Muscle of leg (tissue), 16 donors: ENCODE measurements at places on chromosomes 4 and X. TPM values are rescaled to one million over a fixed set of nuclear protein-coding genes. Genes with fewer than 3 reads are reported as not detected.

- H3K4me3 ChIP-seq, result no peak overlapping the region
- no peak overlapping the region for H3K27ac ChIP-seq
- H3K4me1 ChIP-seq, result no peaks in the 10 kb centered on the region
- H3K27me3 ChIP-seq, result no peaks in the 10 kb centered on the region
- no peaks in the 10 kb centered on the region for H3K36me3 ChIP-seq
- DNase-seq, result no peak
These were observed 190.8 kb upstream of the GK2 start for GRCh38 chr4:79598801-79599200.

WNK3 gene
- 4.3 TPM for total RNA-seq

GRCh38 chr4:56650262-56651055 is 30.6 kb downstream of the HOPX start:
- DNase-seq, result no peak
- H3K36me3 ChIP-seq, result no peaks in the 10 kb centered on the region
- no peak overlapping the region for H3K4me3 ChIP-seq
- H3K27ac ChIP-seq, result no peak overlapping the region

DNA sequence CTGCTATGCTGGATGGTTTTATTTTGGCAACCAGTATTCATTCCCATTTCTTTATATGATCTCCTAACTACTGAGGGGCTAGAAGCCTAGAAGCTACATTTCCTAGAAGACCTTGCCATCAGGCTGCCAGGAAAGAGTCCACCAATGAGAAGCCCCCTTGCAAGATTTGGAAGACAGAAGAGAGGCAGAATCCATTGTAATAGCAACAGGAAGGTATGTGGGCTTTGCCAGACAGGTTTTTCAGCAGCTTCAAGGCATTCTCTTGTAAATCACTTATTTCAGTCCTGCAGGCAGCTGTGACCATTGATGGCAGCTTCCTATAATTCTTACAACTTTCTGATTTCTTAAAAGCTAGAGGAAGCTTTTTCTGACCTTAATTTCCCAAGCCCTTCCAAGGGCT is 148.3 kb upstream of the NHS start:
- no peaks in the 10 kb centered on the region for H3K4me1 ChIP-seq
- no peak overlapping the region for H3K27ac ChIP-seq
- no peak for DNase-seq
- peaks cover 7% of the 10 kb centered on the region for H3K27me3 ChIP-seq

DNA sequence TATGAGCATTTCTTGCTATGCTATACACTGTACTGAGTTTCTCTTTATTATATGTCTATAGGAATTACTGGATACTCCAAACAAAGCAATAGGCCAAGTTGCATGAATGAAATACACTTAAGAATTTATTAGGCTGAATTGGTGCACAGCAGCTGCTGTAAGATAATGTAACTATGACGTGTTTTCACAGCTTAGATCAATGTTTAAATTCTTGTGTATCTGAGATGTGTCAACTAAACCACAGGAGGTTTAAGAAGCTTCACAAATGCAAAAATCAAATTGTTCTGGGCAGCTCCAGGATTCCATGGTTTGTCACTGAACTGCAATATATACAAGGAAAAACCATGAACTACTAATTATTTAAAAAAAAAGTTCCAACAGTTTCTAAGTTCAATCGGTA is 156.7 kb downstream of the MAPK10 start:
- H3K4me3 ChIP-seq, result no peak overlapping the region
- no peaks in the 10 kb centered on the region for H3K27me3 ChIP-seq
- no peaks in the 10 kb centered on the region for H3K36me3 ChIP-seq
- DNase-seq, result no peak
- H3K27ac ChIP-seq, result no peak overlapping the region

MAGEB4 gene
- total RNA-seq, result not detected

LANCL3 gene
- total RNA-seq, result 0.13 TPM

GRCh38 chr4:30717208-30718020 is 2.8 kb upstream of the PCDH7 start:
- H3K36me3 ChIP-seq, result no peaks in the 10 kb centered on the region
- H3K27me3 ChIP-seq, result peaks cover 30% of the 10 kb centered on the region
- peak overlapping the region; percentile 89 for H3K4me3 ChIP-seq
- peak overlapping the region; percentile 96 for H3K27ac ChIP-seq

AMTN gene
- not detected for total RNA-seq

DNA sequence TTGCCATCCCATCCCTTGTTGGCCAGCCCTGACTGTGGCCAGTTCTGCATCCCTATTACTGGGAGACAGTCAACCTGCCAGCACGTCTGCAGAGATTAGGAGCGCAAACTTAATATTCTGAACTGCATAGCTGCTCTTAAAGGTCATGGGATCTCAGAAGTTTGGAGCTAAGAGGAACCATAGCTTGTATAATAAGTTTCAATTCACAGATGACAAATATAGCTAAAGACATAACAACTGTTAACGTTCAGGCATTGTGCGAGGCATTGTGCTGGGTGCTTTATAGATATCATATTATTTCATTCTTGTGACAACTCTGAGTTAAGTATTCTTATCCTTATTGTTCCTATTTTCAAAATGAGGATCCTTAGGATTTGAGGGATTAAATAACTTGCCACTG is 3.7 kb downstream of the SCARB2 start:
- no peaks in the 10 kb centered on the region for H3K27me3 ChIP-seq
- H3K4me3 ChIP-seq, result no peak overlapping the region
- peaks cover 6% of the 10 kb centered on the region for H3K36me3 ChIP-seq
- H3K27ac ChIP-seq, result peak overlapping the region; percentile 60

GRCh38 chrX:105837232-105837631 is 14.9 kb downstream of the NRK start:
- peak; percentile 89 for DNase-seq
- no peak overlapping the region for H3K4me3 ChIP-seq
- peaks cover 9% of the 10 kb centered on the region for H3K36me3 ChIP-seq
- H3K27me3 ChIP-seq, result peaks cover 3% of the 10 kb centered on the region
- peaks cover 2% of the 10 kb centered on the region for H3K4me1 ChIP-seq
